ENCODE measurements at places on chromosomes 5 and 9.

DNA sequence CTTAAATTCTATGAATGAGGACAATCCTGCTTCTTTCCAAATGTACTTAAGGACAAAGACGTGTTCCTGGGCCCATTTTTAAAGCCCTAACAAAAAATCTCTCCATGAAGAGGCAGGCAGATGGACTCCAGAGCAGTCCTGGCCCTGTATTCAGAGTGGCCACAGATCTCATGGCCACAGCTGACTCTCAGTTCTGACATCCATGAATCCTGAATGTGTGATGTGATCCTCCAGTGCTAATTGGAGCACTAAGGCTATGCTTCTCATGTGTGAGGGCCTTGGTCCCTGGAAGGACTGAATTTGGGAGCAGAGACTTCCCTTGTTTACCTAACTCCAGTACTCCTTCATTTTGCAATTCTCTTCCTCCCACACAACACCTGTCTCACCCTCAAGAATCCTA, 373.0 kb downstream of the AGTPBP1 start:
- DNase-seq, result no peak

GRCh38 chr5:141532726-141533125, 43.8 kb downstream of the PCDHGC5 start:
- no peak for DNase-seq

- DNase-seq, result no peak
Measured at GRCh38 chr9:4796988-4797853, 4.5 kb downstream of the RCL1 start.

GRCh38 chr5:34519489-34520220, 136.5 kb upstream of the RAI14 start:
- DNase-seq, result no peak

- no peak for DNase-seq
Measured at GRCh38 chr9:71895117-71895516, 15.9 kb downstream of the ABHD17B start.

DNA sequence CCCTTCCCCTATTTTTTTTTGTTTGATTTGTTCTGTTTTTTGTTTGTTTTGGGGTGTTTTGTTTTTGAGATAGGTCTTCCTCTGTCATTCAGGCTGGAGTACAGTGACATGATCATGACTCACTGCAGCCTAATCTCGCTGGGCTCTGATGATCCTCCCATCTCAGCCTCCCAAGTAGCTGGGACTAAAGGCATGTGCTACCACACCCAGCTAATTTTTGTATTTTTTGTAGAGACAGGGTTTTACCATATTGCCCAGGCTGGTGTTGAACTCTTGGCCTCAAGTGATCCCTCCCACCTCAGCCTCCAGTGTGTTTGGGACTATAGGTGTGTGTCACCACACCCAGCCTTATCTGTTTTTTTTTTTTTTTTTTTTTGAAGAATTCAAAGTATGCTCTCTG, 605.4 kb downstream of the DNAH5 start:
- no peak for DNase-seq

GRCh38 chr5:81884871-81885270, 87.0 kb upstream of the ATG10 start:
- no peak for DNase-seq

GRCh38 chr9:114591849-114592248, 4.3 kb downstream of the ATP6V1G1 start:
- no peak for DNase-seq

- DNase-seq, result no peak
Measured at GRCh38 chr5:106312360-106312759, 1358.4 kb downstream of the EFNA5 start.

GRCh38 chr9:69141851-69142250, 32.2 kb upstream of the TJP2 start:
- no peak for DNase-seq

DNA sequence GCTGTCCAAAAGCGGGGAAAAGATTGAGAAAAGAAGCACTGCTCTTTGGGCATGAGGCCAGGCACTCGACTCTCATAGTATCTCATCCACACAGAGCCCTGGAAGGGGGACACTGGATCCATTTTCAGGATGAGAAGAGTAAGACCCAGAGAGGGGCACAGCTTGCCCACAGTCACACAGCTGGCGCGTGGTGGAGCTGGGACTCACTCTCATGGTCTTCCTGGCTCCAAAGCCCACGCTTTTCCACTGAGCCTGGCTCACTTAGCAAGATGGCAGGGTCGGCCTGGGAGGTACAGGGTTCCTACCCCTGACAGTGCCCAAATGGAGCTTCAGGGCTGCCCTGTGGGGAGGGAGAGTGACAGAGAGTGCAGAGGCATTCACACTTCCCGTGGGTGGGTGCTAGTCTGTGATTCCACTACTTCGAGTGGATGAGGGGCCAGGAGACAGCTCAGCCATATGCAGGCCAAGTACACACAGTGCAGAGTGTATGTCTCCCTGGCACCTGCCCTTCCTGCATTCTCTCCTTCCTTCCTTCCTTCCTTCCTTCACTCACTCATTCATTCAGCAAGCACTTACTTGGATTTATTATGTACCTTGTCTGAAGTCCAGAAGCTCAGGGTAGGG, 18.3 kb upstream of the IGFBPL1 start:
- DNase-seq, result no peak

GRCh38 chr9:33318781-33319180, 28.5 kb downstream of the NFX1 start:
- no peak for DNase-seq

DNA sequence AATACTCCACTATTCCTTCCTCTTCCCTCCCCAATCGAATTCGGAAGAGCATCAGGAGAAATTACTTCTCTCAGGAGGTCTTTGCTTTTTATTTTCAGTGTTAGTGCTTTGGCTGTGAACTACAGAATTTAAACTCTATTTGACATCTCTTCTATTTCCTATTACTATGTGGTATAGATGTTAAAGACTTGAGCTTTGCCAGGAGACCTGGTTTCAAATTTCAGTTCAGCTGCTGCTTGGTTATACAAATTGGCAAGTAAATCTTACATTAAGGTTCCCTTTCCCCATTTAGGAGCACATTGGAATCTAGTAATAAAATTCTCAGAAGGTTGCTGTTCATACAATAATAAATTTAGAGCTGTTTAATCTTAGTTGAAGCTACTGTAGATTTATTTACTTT, 13.1 kb downstream of the UHRF2 start:
- DNase-seq, result no peak

DNA sequence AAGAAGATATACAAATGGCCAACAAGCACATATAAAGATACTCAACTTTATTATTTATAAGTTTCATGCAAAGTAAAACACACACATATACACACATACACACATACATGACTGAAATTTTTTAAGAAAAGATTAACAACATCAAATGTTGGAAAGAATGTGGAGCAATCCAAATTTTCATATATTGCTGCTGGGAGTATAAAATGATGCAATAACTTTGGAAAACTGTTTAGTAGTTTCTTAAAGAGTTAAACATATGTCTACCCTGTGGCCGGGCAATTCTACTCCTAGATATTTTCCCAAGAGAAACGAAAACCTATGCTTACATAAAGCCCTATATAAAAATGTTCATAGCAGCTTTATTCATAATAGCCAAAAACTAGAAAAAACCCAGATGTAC, 99.8 kb upstream of the NR4A3 start:
- no peak for DNase-seq

DNA sequence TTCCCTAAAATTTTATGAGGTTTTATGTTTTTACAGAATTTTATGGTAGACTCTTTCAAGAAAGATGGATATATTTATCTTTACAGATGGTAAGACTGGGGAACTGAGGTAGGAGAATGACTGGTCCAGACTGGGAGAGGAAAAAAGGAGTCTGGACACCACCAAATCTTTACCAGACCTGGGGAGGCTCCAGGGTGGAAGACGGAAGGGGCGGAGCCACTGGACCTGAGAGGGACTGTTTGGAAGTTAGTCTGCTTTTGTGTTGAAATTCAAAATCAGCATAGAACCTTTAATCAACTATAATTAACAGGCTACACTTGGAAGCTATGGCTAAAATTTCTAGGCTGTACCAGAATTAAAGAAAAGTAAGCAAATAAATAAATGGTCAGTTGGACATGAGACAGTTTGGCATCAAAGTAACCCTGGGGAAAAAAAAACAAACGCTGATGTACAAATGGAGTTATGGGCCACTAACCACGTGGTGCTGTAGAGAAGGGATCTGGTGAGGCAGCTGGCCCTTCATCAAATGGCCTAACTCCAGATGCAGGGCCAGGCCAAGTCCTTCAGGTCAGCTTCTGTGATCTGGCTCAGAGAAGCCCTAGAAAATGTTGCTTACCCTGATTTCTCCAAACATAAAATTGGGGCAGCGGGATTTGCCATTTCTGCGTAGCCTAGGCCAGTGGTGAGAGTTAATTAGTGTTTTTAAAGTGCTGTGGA, 155.1 kb downstream of the ARSB start:
- DNase-seq, result no peak

DNA sequence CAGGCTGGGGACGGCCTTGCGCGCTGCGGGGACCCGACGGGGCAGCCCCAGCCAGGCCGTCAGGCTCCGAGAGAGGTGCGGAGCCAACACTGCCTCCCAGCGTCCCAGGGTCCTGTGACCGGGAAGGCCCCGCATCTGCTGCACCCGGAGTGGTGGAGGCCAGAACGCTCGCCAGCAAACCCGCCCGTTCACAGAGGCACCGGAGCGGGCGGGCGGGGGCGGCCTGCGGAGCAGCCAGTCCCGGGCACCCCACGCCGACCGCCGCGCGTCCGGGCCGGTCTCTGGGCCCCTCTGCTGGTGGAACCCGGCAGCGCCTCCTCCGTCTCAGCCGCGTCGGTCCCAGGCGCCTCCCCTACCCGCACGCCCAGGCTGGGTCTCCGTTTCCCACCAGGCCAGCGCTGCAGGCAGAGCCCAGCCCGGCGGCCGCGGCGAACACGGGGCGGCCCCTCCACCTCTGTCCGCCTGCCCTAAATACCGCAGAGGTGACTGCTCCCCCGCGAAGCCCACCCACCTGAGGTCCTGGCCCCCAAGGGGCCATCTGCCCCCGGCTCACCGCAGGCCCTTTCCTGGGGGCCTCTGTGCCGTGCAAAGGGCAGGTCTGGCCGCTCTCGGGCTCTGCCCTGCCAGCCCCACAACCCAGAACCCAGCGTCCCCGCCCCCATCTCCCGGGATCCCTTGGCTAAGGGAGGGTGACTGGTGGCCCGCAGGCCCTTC, 15.9 kb downstream of the EXD3 start:
- DNase-seq, result peak; percentile 13

GRCh38 chr5:134101686-134102439, 12.6 kb upstream of the TCF7 start:
- peak; percentile 24 for DNase-seq

DNA sequence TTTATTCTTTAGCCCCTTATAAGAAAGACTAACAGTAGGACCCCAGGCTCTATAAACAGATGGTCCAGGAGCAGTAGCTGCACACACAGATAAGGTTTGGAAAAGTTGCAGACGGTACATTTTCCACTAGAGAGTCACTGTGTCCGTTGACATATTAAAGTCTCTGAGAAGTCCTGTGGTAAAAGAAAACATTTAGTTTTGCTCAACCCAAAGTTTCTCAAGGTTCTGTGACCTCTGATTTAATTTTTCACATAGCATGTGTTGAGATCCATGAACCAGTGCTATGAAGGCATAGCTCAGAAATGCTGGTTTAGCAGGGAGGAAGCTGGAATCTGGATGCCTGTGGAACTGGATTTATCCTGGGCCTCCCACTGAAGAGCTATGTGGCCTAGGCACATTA, 62.7 kb upstream of the RASEF start:
- DNase-seq, result no peak

DNA sequence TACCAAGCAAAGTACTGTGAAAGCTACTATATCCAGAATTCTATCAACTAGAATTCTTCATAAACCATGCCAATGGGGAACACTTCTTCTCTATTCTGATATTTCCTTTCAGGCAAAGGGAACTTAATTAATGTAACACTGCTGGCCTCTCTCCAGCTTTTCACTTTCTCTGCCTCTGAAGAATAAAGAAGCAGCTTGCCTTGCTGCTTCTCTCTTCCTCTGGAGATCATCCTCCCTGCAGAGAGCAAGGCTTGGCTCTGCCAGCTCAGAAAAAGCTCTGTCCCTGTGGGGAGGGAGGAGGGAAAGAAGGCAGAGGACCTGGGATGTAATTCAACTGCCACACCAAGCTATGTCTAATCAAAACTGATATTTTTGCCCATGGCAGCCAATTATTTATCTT, 6.5 kb downstream of the CTNND2 start:
- peak; percentile 27 for DNase-seq

- no peak for DNase-seq
Measured at GRCh38 chr5:1255081-1255561, 29.9 kb downstream of the SLC6A18 start.

DNA sequence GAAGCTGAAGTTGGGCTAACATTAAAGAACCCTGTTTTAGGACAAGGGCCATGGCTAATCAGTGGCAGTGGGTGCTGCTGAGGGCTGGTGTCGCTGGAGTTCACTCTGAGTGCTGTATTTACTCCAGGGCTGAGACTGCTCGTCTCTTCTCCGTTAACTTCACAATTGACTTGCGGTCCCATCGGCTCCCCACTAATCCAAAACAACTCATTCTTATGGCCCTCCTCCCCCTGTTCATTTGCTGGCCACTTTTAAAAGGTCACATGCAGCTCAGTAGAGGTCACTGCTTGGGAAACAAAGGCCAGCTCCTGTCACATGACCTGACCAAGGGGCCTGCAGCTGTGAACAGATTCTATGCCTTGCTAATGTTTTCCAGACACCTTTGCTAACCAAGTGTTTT, 38.4 kb downstream of the PTCH1 start:
- no peak for DNase-seq

GRCh38 chr5:123455640-123456039, 32.4 kb upstream of the CEP120 start:
- DNase-seq, result no peak

DNA sequence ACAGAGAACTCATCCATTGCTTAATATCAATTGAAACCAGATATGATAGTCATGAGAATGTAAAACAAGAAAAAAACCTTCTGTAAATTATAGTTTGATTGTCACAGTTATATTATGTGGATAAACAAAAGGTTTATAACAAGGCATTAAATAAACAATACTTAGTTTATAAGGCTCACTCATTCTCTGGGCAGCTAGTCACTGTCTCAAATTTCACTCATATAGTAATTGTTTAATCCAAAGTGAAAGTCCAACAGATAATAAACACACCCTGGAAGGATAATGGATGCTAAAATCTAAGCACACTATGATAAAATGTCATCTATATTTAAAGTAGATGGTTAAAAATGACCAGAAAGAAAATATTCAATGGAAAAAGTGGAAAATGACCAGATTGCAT, 30.8 kb upstream of the SLC12A2 start:
- DNase-seq, result no peak

GRCh38 chr5:176573564-176574296, 24.6 kb downstream of the CDHR2 start:
- no peak for DNase-seq

DNA sequence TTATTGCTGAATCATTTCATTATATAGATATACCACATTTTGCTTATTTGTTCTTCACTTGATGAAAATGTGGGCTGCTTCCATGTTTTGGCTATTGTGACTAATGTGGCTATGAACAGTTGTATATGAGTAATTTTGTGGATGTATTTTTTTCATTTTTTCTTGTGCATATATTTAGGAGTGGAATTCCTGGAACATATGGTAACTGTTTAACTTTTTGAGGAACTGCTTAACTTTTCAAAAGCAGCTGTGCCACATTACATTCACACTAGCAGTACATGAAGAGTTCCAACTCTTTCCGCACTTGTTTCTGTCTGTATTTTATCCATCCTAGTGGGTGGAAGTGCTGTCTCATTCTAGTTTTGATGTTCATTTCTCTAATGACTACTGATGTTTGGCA, 67.8 kb downstream of the JAK2 start:
- DNase-seq, result no peak

- DNase-seq, result no peak
Measured at GRCh38 chr5:31680528-31680927, 41.6 kb downstream of the PDZD2 start.

- DNase-seq, result no peak
Measured at GRCh38 chr5:88287846-88288527, 19.3 kb upstream of the TMEM161B start.

All from NCI-H2227 treated with DMSO at 0.1 percent for 48 hours (cell line).